Stimulated activated CD8-positive, alpha-beta memory T cell treated with anti-CD3 and anti-CD28 coated beads, Interleukin-15, amount 100 ng/mL, for 1 hour (primary cell): ENCODE measurements at places on chromosomes 7 and 10.

- DNase-seq = no peak
Measured at GRCh38 chr10:85148693-85149640, 820.6 kb downstream of the CCSER2 start.

- DNase-seq = no peak
Measured at GRCh38 chr7:87599336-87599735, 1.3 kb downstream of the ABCB1 start.

GRCh38 chr10:22310928-22311327, 5.3 kb upstream of the COMMD3 start:
- DNase-seq = no peak

- DNase-seq = no peak
Measured at GRCh38 chr10:54799506-54799905, 1.5 kb downstream of the PCDH15 start.

DNA sequence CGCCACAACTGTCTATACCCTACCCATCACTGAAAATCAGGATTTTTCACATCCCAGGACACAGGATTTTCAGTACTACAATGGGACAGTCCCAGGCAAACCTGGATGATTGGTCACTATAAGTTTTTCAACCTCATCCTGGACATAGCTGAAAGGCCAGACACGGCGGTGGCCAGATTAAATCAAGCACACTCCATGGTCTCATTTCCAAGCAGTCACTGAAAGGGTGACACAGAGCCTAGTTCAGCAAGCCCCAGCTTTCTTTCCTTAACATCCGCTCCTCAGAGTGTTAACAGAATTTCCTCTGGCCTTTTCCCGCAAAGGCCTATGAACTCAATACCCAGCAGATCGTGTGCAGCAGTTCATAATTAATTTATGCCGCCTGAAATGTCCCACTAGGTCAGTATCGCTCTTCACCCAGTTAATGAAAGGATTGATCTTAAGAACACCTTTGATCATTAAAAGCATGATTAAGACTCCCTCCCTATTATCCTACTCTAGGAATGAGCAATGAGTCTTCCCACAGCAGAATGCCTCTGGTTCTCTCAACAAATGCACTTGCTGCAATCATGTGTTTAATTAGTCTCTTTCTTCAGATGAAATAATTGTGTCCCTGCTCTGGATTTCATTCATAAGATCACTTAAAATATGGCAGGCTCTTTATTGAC, 104.0 kb upstream of the NANOS1 start:
- DNase-seq = no peak

DNA sequence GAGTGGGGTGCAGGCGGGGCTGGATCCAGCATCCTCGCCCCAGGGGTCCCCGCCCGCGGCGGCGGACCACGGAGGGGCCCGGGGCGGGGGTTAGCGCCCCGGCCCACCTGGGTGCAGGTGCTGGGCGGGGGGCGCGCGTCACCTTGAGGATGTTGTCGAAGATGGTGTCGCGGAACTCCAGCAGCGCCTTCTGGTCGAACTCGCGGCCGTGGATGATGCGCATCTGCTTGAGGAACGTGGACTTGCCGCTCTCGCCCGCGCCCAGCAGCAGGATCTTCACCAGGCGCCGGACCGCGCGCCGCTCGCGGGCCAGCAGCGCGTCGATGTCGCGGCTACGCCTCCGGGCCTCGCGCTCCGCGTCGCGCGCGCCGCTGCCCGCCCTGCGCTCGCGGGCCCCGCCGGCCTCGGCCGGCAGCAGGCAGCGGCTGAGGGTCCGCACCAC, 376 bp downstream of the GNA12 start:
- DNase-seq = no peak

- DNase-seq = no peak
Measured at GRCh38 chr7:75644589-75644988, 94.2 kb downstream of the HIP1 start.

- DNase-seq = no peak
Measured at GRCh38 chr7:151138153-151138851, 29.2 kb downstream of the GBX1 start.

DNA sequence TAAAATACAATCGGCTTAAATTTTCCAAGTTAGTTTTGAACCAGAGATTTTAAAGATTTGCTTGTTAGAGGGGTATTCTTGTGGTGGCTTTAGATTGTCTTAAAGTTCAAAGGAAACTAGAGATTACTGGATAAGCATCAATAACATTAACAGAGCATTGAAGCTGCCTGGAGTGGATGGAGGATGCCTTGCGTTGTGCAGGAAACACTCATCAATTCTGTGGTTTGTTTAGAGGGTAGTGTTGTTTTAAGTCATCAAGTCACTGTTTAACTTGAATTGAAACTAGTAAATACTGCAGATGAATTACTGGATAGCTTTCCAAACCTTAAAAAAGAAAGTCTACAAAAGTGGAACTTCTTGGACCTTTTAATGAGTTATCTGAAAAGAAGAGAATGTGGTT, 218.6 kb downstream of the CELF2 start:
- DNase-seq = no peak

DNA sequence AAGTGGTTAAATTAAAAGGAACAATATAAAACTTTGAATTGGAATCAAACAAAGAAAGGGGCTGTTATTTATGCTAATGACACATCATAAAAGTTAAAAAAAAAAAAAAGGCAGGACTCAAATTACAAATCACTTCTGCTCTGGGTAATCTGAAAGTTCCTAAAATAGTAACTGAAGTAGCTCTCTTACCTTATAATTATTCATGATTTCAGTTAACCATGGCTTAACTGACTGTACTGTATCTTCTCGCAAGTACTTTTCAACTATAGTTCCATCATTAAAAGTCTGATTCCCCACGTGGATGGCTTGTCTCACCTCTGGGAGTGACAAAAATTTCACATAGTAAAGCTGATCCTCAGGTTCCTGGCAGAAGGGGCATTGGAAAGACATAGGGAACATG, 82.5 kb downstream of the CPVL start:
- no peak for DNase-seq

DNA sequence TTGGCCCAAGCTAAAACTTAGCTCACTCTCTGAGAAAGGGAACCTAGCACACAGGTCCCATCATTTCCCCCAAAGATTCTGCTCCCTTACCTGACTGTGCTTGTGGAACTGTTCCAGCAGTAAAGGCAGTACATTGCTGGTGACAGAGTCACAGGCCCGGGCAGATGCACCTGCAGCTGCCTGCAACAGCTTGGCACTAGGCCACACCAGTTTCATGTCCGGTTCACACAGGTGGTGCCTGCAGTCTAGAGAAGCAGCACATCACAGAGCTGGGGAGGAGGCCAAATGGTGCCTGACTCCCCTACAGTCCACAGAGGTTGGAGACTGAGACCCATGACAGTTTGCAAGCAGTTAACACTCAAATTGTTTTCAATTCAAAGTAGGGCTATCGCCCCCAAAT, 22.2 kb downstream of the ZDHHC16 start:
- DNase-seq = no peak

- DNase-seq = no peak
Measured at GRCh38 chr10:24695452-24695851, 28.2 kb downstream of the ARHGAP21 start.

DNA sequence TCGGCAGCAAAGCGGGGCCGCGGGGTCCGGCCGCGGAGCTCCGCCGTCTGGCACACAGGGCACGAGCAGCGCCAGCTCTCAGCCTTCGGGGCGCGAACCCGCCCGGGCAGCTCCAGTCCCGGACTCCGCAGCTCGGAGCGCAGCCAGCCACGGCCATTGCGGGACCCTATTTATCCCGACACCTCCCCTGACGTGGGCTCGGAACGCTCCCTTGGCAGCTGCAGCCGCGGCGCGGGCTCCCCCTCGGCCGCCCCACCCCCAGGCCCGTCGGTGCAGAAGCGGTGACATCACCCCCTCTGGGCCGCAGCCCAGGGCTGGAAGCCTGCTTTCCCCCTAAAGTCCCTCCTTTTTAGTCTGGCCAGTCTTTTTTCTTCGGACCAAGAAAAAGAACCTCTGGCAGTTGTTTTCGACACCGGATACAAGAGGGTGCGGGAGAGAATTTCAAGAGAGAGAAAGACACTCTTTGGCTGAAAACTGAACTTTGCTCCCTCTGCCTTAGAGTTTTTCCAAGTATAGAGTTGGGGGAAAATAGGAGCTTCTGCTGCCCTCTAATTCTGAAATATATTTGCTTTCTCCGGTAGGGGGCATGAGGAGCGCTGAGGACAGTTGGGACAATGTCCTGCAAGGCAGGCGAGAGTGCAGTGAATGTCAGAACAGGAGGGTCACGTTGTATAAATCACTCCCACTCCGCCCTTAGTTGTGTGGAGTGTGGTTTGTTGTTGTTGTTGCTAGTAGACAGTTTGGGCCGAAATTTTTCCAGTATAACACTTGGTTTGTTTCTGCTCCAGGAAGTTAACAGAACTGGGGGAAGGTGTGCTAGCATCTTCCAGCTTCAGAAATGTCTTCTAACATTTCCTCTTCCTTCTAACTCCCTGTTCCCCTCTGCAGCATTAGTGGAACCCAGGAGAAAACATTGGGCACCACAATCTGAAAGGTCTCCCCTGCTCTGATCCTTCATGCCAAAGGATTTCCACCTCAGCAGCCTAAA, at the start of gene SFRP4:
TSS of gene SFRP4 (minus strand) at position 145 of the 988 bp plus-strand sequence. CDS start 280 bp downstream, outside the sequence.
- no peak for DNase-seq

DNA sequence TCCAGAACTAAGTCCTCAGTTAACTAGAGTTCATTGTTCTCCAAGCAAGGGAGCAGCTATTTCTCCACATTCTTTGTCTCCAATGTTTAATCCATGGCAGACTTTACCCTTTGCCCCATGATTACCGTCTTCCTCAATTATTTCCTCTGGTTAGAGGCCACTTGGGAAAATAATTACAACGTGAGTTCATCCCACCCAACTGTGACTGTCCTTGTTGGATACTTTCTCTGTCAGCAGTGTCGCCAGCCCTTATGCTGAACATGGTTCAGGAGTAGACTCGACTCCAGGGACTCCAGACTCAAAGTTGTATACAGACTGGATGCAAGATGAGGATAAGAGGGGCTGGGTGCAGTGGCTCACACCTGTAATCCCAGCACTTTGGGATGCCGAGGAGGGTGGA, 17.1 kb upstream of the SEPHS1 start:
- DNase-seq = no peak

DNA sequence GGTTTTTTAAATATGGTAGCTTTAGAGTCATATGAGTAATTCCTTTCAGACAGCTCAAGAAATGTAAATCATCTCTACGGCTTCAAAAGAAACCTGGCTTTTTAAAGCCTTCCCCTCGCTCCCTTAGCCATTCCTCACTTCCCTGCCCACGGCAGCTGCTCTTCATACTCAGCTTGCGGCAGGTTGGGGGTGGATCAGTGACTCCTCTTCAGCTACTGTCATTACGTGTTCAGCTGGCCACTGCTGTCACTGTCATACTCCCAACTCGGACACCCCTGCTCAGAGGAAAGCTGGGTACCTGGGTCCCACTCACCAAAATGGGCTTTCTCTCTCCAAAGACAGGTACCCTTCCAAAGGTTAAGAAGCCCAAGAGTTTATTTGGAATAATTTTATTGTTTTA, 6.6 kb downstream of the YWHAG start:
- DNase-seq = no peak

GRCh38 chr7:77544518-77544917, 7.4 kb downstream of the PTPN12 start:
- no peak for DNase-seq

DNA sequence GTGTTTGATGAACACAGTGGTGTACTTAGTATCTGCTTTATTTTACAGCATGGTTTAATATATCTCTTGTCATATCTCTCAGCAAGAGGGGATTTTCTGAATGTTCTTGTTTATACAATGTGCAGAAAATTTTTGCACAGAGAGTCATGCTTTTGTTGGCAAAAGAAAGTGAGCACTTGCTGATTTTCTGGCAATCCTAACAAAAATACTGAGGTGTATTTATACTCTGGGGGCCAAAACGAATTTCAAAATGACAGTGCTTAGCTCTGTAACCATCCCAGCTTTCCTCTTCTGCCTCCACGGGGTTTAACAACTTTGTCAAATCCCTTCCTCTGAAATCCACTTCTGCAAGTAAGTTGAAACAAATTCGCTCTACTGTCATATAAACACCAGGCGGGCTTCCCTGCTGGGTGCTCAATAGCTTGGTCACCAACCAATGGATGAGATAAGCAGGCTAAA, 169.2 kb downstream of the NOC3L start:
- no peak for DNase-seq

DNA sequence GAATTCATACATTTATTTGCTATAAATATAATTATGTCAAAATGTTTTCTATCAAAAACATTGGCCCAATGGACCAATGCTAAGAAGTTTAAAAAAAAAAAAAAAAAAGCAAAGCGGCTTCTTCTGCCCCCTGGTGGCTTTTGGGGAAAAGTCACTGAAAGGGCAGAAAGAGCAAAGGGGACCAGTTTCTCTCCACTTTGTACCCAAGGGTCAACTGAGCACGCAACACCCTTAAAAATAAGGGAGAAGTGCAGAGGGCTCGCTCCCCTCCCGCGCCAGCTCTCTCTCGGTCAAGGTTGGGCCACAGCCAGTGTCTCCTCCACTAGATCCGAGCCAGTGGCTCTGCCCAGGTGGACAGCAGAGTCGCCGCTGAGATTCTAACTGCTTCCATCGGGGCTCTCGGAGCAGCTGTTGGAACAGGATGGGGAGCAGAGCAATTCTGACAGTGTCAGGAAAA, 136.4 kb upstream of the FGFR2 start:
- DNase-seq = no peak

- no peak for DNase-seq
Measured at GRCh38 chr10:31103112-31103511, 71.4 kb upstream of the ZNF438 start.

- no peak for DNase-seq
Measured at GRCh38 chr10:50464004-50464409, 159.7 kb downstream of the SGMS1 start.

DNA sequence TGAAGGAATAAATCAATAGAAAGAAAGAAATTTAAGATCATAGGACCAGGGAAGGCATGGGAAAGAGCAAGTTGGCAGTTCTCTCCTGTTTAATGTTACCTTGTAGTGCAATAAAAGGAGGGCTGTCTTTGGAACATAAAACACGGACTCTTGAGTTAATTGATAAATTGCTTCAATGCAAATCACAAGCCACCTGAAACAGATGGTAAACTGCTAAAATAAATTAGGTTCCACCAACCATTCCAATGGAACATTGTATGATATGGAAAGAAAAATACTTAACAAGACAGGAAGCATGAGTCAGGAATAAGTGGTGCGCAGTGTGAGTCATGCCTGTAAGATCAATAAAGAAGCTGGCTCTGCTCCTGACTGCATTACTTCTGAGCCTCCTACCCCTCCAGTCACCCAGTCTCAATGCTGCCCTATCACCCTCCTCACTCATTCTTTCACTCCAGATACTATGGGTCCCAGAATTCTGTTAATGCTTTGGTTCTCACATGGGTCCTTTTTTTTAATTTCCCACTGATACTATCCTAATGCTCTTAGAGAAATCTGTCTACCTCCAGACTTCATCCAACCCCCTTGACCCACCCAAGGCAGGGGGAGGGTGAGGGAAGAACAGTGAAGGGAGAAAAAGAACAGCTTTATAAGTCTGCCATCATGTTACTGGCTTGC, 78.9 kb downstream of the LRRC17 start:
- DNase-seq = no peak
